Sigmoid colon (tissue), 7 donors: ENCODE measurements at places on chromosomes 4 and X. TPM values are rescaled to one million over a fixed set of nuclear protein-coding genes. Genes with fewer than 3 reads are reported as not detected.

Gene ALPK1
- 12.1 TPM for total RNA-seq

Gene RIPPLY1
- total RNA-seq: not detected

Gene RXFP1
- total RNA-seq: not detected

Gene NHSL2
- total RNA-seq: 11.0 TPM
